ENCODE measurements at places on chromosomes 5 and 9.
A peak's percentile ranks its signal among the peaks of the same experiment; 100 is the strongest.

DNA sequence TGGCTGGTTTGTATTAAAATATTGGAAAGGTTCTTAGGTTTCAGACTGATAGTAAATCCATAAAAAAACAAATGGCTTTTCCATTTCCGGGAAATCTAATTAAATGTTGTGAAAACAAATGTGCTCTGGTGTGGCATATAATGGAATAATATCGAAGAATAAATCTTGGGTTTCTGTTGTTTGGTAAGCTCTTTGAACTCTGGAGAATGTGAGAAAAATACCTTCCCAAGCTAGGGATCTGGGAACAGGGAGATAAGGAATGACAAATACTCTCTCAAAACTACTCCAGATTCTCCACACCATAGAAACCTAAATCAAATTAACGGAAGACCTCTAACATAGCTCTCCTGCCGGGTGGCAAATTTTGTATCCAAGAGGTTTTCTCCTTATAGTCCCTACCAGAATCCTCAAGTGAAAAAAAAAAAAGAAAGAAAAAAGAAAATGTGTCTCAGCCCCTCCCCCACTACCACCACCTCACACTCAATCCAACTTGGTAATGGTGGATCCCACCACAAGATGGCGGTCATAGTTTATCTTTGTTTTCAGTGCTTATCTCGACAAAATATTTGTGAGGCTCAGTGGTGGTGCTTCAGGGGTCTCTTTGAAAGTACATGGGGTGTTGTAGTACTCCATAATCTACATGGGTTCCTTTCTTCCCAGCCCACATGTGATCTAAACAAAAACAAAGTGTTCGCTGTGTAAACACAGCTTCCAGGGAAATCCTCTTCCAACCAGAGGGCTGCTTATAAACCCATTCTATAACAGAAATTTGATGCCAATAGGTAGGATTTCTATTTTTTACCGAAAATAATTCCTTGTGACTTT lies 54.5 kb upstream of the FST start:
- peak; percentile 9 for DNase-seq

DNA sequence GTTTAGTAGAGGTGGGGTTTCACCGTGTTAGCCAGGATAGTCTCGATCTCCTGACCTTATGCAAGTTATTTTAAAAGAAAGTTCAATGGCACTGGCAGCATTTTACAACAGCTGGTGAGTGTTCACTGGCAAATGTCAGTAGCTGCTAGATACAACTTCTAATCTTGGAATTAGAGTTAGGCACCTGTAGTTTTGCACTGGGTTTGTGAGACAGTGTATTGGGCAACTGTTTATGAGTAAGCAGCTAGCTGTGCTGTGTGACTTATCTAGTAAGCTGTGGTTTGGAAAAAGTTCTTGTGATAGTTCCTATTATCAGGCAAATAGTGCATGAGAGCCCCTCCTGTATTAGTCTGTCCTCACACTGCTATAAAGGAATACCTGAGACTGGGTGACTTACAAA lies 61.5 kb downstream of the UBE2QL1 start:
- DNase-seq: no peak

DNA sequence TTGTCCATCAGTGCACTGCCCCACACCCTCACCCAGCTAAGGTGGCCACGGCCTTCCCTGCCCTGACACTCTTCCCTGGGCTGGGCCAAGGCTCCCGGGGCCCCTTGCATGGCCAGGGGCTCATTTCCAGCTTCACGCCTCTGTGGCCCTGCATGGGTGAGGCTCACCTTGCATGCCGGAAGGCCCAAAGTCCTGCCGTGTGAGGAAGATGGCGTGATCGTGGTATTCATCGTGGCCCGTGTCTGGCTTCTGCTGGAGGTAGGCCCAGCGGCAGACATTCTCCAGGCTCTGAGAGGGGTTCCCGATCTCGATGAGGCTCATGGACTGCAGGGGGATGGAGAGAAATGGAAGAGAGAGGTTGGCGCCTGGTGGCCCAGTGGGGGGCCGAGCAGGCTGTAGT lies 98.4 kb downstream of the ZNF354C start:
- no peak for DNase-seq

GRCh38 chr9:130523921-130524320 lies 55.5 kb upstream of the FUBP3 start:
- DNase-seq: no peak

- DNase-seq: no peak
These were observed 24.1 kb upstream of the PCSK5 start for GRCh38 chr9:75866273-75866871.

- no peak for DNase-seq
These were observed 39.1 kb downstream of the SH3RF2 start for GRCh38 chr5:145975361-145976066.

DNA sequence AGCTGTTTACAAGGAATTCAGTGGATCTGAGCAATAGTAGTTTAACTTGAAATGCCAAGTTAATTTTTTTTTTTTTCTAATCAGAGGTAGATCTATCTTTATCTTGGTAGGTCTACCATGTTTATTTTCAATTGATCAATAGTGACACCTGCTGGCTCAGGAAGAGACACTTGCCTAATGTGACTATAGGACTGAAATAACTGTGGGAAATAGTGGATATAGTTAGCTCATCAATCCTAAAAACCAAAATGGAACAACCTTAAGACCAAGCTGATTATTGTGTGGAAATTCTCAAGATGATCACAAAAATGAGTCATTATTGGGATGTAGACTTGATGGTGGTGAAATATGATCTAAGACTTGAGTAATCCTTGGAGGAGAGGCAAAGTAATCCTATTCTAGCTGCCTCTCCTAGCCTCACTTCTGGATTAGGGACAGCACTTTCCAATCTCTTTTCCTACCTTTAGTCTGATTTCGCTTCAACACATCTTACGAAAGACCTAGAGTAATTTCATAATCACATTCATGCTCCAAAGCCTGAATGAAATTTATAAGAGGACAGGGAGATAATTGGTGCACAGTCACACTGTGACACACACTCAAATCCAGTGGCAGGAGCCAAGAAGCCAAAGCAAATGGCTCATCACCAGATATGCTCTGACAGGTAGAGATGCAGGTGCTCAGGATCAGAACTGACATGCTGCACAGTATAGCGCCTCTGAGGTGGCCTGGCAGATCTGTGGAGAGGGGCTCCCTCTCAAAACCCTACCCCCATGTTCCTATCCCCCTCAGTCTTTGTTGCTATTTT lies 156.3 kb downstream of the HMHB1 start:
- DNase-seq: no peak

DNA sequence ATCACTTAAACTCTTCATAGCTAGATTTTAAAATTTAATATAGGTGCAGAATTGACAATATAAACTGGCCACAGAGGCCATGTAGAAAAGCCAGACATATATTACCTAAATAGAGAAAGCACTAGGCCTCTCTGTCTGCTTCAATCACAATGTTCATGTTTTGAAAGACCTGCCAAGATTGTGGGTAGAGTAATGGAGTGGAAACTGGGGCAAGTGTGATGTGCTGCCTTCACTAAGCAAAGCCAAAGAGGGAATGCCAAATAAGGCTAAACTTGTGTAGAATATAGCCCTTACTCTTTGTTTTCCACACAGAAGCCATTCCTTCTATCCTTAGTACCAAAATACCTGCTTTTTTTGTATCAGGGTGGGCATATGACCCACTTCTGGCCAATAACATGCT lies 15.1 kb upstream of the ISOC1 start:
- DNase-seq: no peak

GRCh38 chr9:104869811-104870210 lies 58.1 kb downstream of the ABCA1 start:
- no peak for DNase-seq

GRCh38 chr5:143148771-143149170 lies 254.7 kb downstream of the NR3C1 start:
- DNase-seq: no peak

- no peak for DNase-seq
These were observed 430.1 kb upstream of the DAB2 start for GRCh38 chr5:39854771-39855410.

- DNase-seq: no peak
These were observed 70.7 kb upstream of the LPAR1 start for GRCh38 chr9:111108946-111109345.

DNA sequence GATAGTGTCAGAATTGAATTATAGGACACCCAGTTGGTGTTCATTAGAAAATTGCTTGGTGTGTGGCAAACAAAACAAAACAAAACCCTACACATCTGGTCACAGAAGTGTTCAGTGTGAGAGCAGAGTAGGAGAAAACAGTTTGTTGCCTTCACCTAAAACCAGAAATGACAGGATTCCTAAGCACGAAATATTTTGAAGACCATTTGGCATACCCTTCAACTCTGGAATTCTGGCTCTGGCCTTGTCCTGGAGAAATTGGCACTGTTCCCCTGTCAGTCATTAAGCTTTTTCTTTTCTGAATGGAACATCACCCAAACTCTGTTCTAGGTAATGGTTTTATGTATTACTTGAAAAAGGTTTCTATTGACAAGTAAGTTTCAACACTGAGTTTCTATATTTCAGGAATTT lies 110.2 kb upstream of the PCA3 start:
- no peak for DNase-seq

DNA sequence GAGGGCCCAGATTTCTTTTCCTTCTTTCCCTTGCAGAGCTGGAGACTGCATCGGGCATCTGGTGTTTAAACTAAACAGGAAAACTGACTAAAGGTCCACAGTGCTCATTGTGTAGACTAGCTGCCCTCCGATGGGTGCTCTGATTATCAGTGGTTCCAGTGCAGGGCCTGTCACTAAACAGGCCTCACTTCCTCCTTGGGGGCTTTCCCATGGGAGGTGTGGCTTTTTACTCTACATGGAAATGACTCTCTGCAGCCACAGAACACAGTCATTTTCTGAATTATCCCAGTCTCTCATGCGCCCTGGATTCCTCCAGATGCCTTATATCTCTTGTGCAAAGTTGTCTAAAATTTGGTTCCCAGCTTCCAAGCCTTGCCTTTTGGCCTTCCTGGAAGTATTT lies 199.2 kb downstream of the TRIO start:
- DNase-seq: no peak

GRCh38 chr5:120465436-120465961 lies 1.4 kb downstream of the PRR16 start:
- peak; percentile 54 for DNase-seq

- no peak for DNase-seq
These were observed 42.2 kb downstream of the SV2C start for GRCh38 chr5:76125346-76125745.

DNA sequence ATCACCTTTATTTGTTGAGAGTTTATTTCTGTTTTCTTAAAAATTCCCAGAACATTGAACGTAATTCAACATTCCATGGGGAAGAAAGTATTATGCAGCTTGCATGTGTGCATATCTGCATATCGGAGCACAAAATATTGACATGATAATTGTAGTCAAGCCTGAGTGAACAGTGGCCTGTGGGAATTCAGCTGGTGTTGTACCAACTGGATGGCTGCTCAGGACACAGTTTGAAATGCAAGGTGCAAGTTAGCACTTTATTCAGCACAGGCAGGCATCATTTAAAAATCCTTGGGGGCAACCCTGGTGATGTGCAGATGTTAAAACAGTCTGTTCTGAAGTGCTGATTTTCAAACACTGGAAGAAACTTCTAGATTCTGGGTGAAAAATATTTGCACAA lies 82.4 kb downstream of the CNTLN start:
- no peak for DNase-seq

GRCh38 chr5:150146862-150147601 lies 8.6 kb downstream of the PDGFRB start:
- no peak for DNase-seq

- DNase-seq: no peak
These were observed 362.9 kb downstream of the CCDC171 start for GRCh38 chr9:15915711-15916110.

DNA sequence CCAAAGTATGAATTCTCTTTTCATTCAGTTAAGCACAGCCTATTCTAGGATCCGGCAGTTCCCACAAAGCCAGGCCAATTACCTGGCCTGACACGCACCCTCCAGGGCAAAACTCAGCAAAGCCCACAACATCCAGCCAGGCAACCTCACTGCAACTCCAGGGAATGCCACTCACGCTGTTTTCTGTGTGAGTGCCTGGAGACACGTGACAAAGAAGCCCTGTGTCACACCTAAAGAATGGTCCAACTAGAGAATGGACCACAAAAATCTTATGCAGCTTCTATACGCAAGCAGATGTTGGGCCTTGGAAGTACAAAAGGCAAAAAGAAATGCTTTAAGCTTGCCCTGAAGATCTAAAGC lies 20.2 kb downstream of the RETREG1 start:
- no peak for DNase-seq

DNA sequence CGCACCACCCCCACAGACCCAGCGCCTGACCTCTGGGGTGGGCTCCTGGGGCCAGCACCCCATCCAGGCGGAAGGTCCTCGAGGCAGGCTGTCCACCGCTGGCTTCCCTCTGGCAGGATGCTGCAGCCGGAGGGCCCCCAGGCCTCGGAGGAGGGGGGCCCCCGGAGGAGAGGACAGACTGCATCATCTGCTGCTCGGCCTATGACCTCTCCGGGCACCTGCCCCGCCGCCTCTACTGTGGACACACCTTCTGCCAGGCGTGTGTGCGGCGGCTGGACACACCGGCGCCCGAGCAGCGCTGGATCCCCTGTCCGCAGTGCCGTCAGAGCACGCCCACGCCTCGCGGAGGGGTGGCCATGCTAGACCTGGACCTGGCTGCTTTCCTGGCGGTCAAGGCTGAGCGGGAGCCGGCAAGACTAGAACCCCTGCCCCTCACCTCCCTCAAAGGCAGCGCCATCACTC lies 1.2 kb downstream of the RNF224 start:
- DNase-seq: no peak

DNA sequence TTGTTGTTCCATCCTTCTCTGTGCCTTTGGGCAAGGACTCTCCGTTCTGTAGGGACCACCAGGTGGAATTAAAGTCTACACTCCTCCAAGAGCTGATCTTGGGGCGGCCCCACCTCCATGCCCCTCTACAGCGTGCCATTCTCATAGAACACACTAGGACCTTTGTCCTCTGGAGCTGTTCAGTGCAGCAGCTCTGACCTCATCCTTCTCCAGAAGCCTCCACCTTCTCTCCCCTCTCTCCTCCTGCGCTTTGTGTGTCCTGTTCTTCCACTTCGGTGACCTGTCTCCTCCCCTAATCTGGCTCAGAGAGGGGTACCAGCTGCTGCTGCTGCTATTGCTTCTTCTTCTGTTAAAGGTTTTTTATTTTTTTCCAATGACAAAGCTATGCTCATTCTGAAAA lies 1.8 kb upstream of the MACROH2A1 start:
- DNase-seq: no peak

Data from NCI-H524 treated with DMSO at 0.1 percent for 48 hours (cell line).